ENCODE measurements at places on chromosomes 5 and 9. TPM values are rescaled to one million over a fixed set of nuclear protein-coding genes. Genes with fewer than 3 reads are reported as not detected.

The ITK gene
- polyA plus RNA-seq: 141 TPM

The CBY3 gene
- polyA plus RNA-seq: 0.56 TPM

The ISOC1 gene
- 36.1 TPM for polyA plus RNA-seq

DNA sequence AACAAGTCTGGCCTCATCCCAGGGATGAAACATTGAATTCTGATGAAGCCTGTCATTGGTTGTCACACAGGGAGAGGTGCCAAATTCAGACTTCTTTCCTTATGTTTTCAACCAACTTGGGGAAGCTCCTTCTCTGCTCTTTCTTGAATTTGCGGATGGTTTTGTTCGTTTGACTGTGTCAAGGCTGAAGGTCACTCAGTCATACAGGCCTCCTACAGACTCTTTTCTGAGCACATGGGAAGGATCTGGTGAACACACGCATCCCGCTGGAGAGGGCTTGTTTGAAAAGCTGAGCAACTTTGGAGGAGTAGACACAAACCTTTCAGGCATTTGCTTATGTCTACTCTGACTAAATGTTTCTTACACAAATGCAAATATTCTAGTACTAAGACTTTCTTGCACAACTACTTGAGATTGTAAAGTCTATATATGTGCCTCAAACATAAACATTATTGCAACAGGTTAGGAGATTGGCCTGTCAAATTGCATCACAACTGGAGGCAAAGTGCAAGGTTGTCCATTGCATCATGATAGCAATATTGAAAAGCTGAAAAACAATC is 151.5 kb upstream of the NR3C1 start:
- DNase-seq: no peak

GRCh38 chr9:84397822-84398221 is 57.3 kb upstream of the SLC28A3 start:
- DNase-seq: peak; percentile 5

GRCh38 chr9:108933231-108933717 is 650 bp downstream of the ELP1 start:
- DNase-seq: peak; percentile 6

DNA sequence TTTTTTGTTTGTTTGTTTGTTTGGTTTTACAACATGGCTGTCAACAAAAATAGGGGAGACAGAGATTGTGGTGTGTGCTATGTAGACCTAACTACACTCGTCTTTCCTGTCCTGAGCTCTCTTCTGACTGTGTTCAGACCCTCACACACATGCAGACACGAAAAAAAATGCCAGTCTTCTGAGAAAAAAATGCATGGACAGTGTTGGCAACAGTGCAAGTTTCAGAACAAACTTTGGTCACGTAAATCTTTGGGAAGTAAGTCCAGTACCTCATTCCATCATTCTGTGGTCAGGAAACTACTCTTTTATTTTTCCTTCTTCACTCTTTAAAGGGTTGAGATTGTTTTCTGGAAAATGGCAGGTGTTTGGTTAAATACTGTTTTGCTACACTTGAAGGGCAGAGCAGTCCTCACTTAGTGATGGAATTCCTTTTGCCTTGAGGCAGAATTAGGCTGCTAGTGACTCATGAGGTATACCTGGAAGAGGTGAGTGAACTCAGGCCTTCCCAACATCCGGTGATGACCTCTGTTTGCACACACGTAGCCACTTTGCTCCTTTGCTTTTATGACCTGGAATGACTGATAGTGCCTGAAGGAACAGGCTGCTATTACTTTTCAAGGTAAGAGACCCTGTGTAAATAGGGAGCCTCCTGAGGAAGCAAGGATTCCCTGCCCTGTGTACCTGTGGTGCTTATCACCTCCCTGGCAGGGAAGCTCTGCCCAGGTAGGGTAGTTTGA is 81.6 kb upstream of the TNFAIP8 start:
- DNase-seq: no peak

GRCh38 chr9:133371261-133371711 is 4.6 kb downstream of the SURF4 start:
- peak; percentile 92 for DNase-seq

GRCh38 chr5:6342689-6343315 is 35.5 kb downstream of the MED10 start:
- no peak for DNase-seq

GRCh38 chr9:130635721-130636647 is 28.4 kb upstream of the PRDM12 start:
- no peak for DNase-seq

Measured in CD4-positive, alpha-beta memory T cell (primary cell).